ENCODE measurements at places on chromosomes 6 and 20.

GRCh38 chr6:34671801-34672656 lies 24.5 kb downstream of the ILRUN start:
- no peak for DNase-seq

GRCh38 chr6:138920906-138921305 lies 67.1 kb downstream of the REPS1 start:
- DNase-seq = no peak

- no peak for DNase-seq
Observed at GRCh38 chr6:14818422-14818884, 427.4 kb upstream of the JARID2 start.

- peak; percentile 51 for DNase-seq
Observed at GRCh38 chr6:158645064-158646022, 800 bp upstream of the DYNLT1 start.

DNA sequence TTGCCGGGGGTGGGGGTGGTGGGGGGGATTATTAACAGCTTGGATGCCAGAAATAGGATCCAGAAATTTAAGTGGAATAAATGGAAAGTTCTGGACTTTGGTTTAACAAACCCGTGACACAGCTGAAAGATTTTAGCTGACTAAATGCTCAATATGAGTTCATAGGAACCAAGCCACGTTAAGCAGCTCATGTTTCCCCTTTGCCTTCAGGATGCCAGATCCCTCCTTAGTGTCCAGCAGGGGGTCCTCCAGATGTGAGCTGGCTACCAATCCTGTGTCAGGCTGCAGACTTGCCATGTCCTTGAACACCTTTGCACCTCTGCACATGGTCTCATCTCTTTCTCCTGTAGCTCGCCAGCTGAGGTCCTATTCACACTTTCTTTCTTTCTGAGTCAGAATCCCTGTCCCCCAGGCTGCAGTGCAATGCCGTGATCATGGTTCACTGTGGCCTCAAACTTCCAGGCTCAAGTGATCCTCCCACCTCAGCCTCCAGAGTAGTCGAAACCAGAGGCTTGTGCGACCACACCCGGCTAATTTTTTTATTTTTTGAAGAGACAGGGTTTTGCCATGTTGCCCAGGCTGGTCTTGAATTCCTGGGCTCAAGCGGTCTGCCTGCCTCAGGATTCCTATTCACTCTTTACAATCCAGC lies 133.3 kb upstream of the ARMC2 start:
- no peak for DNase-seq

DNA sequence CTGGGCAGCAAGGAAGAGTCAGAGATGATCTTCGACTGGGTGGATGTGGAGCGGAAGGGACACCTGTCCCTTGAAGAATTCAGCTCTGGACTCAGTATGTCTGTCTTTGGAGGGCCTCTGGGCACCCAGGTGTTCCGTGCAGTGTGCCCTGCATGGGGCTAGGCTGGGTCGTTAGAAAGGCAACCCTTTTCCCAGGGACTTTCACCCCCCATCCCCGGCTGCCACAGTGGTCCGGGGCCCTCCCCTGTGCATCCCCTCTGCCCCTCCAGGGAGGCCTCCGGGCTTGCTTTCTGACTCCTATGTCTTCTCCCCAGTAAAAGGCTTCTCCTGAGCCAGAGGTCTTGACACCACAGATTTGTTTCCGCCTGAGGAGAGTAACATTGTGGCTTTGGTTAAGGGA lies 16.2 kb downstream of the RAB44 start:
- no peak for DNase-seq

DNA sequence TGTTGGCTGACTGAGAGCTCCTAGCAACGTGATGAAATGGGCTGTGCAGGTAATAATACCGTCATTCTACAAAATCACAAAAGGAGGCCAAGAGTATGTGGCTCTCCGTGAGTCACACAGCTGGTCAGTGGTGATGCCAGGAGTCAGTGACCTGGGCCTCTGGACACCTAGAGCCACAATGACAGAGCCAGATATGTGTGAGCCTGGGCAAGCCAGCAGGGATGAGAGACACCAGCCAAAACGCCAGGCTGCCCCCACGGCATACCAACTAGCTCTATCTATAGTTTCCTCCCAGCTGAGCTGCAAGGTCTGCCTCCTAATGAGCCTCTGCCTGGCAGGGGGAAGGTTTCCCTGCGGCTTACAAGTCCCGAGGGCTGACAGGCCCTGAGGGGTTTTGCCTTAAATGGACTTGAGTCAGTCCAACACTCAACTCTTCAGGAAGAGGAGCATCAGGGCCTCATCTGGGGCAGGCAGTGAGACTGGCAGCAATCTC lies 70.0 kb downstream of the CPNE5 start:
- DNase-seq = no peak

GRCh38 chr20:3510110-3510509 lies 39.3 kb downstream of the ATRN start:
- no peak for DNase-seq

DNA sequence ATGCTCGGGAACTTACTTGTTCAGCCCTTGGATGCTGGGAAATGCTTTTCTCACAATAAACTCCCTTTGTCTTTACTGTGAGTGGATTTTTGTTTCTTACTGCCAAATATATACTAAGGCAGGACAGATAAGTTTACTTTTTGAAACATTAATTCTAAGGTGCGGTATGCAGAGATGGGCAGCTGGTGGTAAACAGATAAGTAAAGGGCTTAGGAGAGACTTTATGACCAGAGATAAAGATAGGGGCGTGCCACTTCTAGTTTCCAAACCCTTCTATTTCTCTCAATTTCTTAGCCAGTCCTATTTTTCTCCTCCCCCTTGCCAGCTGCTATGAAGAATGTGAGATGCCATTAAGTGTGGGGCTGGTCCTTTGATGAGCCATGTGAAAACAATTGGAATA lies 16.3 kb downstream of the SAMD3 start:
- DNase-seq = no peak

Measured in adrenal gland (tissue), 19 donors.